Putamen (tissue), 1 donor: ENCODE measurements at places on chromosomes 2 and 18.

DNA sequence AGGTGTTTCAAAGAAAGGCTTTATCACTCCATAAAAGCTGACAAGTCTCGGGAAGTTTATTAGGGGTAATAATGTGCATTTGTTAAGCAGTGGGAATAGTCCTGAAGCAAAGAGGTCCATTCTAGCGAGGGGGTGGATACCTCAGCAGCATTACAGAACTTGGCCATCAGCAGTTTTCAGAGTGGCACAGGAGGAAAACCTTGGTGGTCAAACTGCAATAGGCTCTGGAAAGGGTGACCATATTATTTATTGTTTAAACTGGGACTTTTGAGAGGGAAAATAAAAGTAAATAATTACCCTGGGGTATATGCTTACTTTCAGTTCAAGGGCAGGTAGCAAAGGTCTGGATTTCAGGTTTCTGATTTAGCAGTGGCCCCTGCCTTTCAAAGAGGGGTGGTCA is 115.5 kb upstream of the KLHL14 start:
- no peak for DNase-seq

DNA sequence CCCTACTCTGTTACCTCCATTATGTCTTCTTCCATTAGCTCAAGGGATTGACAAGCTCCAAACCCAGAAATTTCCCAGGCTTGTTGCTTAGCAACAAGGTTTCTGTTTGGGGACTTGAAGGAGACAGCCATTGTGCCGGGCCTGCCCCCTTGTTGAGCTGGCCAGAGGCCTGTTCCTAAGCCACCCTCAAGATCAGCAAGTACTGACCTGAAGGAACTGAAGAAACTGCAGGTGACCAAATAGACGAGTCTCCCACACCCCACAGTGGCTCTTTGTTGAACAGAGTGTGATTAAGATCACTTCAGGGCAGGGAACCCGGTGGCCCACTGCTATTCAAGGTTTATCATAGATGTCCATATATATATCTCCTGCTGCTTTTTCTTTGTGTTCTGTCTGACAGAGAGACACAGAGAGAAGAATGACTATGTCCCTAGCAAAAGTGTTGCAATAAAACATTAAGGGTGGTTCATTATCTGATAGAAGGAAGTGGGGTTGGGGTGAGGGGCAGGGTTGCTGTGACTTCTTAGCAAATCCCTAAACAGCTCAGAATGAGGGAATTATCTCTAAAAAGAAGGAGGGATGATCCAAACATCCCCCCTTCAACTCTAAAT is 69.2 kb downstream of the RNF144A start:
- DNase-seq, result no peak

DNA sequence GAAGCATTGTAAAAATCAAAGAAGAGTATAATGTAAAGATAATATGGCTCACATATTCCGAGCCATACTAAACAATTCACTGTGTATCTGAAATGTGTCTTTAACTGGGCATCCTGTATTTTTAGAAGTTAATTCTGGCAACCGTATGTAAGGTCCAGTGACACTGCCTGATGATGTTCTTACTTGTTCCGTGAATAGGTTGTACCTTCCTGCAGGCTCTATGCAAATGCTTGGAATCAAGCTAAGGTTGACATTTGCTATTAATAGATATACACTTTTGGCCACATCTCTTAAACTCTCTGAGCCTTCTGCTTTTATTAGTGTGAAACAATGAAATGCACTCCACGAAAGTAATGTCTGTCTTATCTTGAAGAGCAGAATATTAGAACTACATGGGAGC is 534.6 kb downstream of the CCDC85A start:
- DNase-seq, result no peak

DNA sequence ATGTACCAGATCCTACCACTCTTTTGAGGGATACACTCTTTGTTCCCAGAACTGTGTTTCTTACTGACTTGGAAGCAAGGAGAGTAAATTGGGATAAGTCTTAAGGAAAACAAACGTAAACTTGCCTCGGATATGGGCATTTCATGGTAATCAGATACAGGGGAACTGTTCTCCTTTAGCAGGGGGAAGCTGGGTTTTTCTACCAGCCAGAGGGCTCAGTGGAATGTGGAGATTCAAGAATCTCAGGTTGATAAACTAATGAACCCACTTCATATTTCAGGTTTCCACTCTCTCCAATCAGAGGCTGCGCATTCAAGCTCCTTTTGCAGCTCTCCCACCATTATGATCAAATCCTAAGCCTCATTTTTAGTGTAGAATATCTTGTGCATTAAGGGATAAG is 676.5 kb upstream of the FSHR start:
- DNase-seq, result no peak

DNA sequence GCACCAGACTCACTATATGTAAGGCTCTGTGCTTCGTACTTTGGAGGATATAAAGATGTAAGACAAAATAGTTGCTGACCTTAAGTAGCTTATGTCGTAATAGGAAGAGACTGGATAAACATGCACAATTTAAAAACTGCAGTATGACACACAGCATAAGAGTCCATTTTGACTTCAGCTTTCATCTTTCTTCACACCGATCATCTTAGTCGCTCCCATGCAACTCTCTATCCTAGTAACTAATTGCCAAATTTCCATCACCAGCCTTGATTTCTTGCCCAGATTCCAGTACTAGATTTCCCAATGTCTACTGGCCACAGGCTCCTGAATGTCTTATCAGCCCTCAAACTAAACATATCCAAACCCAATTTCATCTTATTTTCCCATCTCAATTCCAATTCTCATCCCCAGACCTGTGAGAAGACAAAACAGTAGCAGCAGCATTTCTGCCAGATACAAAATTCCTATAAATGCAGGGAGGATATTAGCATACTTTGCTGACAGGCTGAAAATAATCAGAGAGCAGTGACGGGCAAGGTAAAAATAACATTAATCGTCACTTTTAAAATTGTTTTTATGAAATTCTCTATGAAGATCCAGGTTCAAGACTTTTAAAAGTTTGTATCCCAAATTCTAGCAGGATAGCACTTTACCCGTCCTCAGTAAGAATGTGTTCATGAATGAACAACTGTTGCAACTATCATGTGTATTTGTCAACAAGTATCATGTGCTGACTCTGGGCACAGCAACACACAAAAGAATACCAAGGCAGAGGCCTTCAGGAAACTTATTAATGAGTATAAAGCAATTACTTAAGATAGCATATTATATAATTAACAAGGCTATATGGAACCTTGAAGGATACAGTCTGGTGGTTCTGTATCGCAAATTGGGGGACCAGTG is 42.2 kb downstream of the KIDINS220 start:
- DNase-seq, result no peak

DNA sequence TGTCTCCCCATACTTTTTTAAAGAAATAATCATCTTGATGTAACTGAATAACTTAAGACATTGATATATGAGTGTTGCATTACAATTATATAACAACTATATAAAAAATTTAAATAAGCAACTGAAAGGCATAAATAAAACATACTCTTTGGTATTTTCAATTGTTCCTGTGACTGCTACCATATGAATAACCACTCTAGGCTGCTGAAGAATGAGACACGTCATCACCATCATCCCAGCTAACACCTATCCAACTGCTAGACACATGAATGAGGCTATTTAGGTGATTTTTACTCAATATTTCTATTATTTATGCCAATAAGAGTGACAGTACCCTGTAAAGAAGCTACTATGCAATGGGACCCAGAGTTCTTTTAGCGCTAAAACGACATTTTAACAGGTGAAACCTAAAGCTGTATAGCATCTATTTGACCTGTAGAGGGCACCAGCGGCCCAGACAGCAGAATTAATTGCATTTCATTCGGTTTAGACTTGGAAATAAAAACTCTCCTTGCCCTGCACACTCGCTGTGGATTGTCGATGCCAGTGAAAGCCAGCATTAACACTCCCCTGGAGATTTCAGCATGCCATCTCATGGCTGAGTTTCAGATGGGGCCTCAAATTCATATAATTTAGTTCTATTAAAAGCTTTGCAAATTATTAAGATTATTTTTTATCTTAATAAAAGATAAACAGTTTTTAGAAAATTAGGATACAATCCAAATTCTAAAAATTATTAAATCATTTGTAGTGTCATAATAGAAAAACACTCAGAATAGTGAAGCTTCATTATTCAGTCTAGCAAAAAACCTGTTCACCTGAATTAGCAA is 89.4 kb upstream of the MAP2 start:
- peak; percentile 56 for DNase-seq

GRCh38 chr2:199847181-199847864 is 3.7 kb downstream of the FTCDNL1 start:
- no peak for DNase-seq

GRCh38 chr2:105592288-105592687 is 152.4 kb upstream of the NCK2 start:
- no peak for DNase-seq

DNA sequence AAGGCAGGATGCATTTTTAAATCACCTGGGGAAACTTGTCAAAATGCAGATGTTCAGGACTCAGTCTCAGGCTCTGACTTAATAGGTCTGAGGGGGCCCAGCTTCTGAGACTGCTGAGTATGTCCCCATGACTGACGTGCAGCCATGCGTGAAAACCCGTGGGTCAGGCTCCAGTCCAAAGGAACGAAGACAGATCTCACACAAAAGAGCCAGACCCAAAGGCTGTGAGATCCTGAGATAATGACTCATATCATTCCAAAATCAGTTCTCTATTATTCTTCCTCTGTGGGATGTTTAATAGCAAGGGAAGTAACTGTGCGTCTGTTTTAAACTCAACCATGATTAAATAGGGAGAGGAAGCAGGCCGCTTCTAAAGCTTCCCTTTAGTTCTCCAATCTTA is 107.4 kb upstream of the ACAA2 start:
- DNase-seq, result no peak

DNA sequence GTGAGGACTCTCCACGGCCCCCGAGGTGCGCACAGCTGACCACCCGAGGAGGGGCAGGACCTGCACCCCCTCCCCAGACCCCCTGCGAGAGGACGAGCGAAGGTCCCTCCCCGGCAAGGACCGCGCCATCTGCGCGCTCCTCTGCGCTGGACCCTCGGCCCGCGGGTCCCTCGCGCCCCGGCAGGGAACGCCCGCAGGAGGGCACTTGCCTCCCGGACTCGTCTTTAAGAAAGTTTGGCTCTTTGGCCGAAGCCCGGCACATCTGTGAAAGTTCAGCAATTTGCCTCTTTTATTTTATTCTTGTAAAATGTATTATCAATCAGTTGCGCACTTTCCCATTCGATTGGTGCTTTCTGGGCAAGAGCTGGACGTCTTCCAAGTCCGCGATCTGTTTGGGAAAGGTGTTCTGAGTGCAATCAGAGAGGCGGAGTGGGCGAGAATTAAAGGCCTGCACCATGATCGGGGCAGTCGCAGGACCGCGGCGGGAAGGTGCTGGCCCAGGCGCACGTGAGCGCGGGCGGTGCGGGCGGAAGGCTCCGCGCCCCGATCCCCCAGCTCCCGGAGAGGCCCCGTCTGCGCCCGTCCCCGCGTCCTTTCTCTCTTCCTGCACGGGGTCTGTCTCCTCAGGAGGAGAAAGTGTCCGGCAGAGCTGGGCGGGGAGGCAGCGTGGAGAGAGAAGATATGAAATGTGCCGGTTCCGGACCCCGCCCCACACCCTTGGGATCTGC is 1.6 kb upstream of the ALKAL2 start:
- DNase-seq, result no peak

DNA sequence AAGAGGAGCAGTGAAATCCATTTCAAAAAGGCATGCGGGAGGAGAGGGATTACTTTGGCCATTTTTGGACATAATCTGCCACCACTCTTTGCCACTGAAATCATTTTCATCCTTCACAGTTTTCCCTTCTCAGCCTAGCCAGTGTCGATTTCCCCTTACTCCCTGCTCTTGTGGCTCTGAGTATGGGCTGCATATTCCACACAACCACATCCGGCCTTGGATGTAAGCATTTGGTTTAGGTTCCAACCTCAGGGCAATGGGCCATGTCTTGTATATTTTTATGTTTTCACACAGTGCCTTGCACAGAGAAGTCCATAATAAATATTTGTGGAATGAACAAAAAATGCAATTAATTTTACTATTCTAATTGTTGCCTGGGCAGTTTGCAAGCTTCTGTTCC is 7.7 kb upstream of the SERPINE2 start:
- no peak for DNase-seq

GRCh38 chr2:233449081-233449901 is 95.0 kb downstream of the DGKD start:
- no peak for DNase-seq

DNA sequence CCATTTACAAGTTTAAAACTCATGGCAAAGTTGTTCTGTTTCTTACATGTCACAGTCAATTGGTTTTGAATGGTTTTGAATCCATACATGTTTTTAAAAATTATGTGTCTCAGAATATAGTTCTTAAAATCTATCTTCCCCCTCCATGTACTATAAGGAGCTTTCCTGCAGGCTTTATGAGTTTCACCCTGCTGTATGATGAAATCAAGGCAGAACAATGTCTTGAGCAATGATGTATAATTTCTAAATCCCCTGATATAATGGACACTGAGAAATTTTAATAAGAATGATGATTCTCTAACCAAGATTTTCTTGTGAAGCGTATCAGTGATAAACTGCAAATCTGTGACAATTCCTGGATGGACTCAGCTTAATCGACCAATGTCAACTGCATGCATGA is 10.6 kb upstream of the ZNF516 start:
- no peak for DNase-seq

GRCh38 chr18:78731016-78731397 is 248.6 kb upstream of the SALL3 start:
- no peak for DNase-seq

DNA sequence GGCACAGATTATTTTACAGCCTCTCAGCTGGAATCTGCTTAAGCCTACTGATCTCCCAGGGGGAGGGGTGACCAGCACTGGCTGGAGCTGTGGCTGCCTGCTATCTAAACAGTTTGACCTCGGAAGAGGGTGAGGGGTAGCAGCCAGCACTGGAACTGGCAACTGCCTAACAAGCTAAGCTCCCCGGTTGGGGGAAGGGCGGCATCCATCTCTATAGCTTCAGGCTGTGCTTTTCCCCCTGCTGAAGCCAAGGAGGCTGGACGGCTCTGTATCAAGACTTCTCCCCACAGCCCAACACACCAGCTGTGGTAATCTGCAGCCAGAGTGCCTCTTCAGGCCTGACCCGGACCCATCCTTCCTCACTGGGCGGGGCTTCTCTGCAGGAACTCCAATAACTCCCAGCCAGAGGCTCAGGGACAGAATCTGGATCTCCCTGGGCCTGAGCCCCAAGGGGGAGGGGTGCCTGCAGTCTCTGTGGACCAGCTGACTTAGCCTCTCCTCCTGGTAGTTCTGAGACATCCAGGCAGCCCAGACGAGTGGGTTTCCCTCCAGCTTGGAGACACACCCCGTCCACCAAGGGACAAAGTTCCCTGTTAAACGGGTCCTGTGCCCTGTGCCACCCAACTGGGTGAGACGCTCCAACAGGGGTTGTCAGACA is 560.2 kb downstream of the LRP1B start:
- no peak for DNase-seq

GRCh38 chr2:3174626-3175567 is 202.7 kb downstream of the EIPR1 start:
- no peak for DNase-seq

- DNase-seq, result no peak
Observed at GRCh38 chr2:22902662-22903165, 482.3 kb upstream of the KLHL29 start.
